ENCODE measurements at places on chromosomes 7 and 10. TPM values are rescaled to one million over a fixed set of nuclear protein-coding genes. Genes with fewer than 3 reads are reported as not detected.

GRCh38 chr10:62562795-62563194, 188.6 kb downstream of the ZNF365 start:
- no peak for DNase-seq

The ABI1 gene
- 35.2 TPM for total RNA-seq

- peak; percentile 54 for DNase-seq
Measured at GRCh38 chr7:29105752-29106668, 40.3 kb downstream of the CPVL start.

GRCh38 chr7:125423458-125424155, 494.0 kb upstream of the POT1 start:
- no peak for DNase-seq

GRCh38 chr7:96121752-96122151, 200.1 kb downstream of the SLC25A13 start:
- no peak for DNase-seq

DNA sequence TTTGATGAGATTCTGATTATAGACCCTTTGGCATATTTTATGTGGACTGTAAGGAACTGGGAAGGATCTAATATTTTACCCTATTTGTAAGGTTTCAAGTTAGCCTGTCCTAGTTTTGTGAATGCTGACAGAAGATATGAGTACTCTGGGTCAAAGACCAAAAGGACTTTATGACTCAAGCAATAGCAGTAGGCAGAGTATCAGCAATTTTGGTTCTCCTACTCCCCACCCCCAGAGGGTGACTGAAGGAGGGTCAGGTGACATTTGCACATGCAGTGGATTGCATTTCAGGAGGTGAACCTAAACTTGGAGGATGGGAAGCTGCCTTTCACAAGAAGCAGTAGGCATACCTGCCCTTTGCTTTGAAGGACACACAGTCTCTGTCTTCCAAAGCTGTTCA, 84.0 kb upstream of the KLF6 start:
- DNase-seq: no peak

Data from Panc1 (cell line).